ENCODE measurements at places on chromosomes 12 and 14.
A peak's percentile ranks its signal among the peaks of the same experiment; 100 is the strongest.

DNA sequence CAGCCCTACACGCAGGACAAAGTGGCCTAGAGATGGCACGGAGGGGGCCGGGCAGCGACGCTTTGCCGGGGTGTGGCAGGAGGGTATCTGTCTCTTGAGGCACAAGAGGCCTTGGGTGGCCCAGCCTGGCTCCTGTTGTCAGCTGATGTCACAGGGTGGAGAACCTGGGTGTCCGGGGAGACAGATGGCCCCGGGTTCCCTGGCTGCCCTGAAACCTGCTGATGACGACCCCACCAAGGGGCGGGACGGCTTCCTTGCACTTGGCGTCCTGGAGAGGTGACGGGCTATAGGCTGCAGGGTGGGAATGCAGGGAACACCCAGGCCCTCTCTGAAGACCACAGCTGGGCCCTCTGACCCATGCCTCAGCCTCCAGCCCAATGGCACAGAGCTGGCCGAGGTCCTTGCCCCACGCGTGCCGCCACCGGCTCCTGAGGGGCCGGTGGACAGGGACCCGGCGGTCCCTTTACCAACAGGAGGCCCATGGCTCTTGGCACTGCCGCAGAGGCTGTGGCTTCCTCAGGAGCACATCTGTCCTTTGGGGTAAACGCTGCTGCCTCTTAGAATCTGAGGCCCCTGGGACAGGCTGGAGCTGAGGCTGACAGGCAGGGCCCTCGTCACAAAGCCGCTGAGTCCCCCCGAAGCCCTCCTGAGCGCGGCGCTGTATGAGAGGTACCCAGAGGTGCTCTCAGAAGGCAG is 16.4 kb downstream of the TRMT61A start:
- no peak for DNase-seq

- no peak for DNase-seq
Observed at GRCh38 chr14:20719777-20720176, 25.9 kb upstream of the EDDM3A start.

- no peak for DNase-seq
Observed at GRCh38 chr12:123057513-123058265, 77.2 kb downstream of the ARL6IP4 start.

DNA sequence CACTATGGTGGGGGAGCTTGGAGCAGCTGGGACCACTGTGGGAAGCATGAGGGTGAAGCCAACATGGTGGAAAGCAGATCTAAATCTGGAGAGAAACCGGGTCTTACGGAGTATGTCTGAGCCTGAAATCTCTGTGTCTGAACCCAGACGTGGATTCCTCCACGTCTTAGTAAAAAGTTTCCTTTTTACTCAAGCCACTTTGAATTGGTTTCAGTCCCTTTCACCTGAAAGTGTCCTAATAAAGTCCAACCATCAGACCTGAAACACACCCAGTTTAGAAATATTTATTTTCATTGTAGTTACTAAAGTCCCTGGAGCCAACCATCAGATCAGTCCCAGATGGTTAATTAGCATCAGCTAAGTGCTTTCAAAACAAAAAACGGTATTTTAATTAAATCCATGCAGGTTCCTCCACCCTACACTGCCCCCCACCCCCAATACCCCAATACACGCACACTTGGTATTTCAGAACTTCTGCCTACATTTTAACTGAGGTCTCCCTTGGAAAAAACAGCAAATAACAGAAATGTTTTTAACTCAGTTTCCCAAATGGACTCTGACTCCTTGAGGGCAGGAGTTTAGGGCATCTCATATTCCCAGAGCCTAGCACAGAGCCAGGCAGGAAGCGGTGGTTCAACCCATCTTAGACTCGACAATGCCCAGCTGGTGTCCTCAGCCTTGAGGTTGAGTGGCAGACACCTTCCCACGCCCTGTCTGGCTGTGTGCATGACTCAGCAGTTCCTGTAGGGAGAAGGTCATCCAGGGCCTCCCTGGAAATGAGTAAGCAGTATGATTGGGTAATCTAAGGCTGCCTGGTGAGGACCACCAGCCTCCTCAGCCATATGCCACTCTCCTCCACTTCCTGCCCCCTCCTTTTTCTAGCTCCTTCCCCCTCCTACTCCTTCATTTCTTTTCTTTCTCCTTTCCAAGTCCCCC is 175.8 kb downstream of the TTC8 start:
- peak; percentile 92 for DNase-seq

- no peak for DNase-seq
Observed at GRCh38 chr12:26628234-26628633, 204.8 kb downstream of the ITPR2 start.

DNA sequence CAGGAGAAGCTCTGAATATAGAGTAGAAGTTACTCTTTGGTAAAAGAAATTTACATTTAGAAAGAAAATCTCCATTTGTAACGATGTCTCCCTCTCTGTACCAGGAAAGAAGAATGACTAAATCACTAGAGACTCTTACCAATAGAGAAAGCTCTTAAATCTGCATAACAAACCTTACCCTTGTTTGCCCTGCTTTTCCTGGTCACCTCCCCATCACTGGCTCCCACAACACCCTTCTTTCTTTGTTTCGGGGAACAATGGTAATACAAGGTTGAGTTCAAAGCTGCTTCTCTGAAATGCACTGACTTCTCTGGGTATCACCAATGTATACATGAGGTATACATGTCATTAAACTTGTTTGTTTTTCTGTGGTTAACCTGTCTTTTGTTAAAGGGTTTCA is 351.1 kb upstream of the FLRT2 start:
- DNase-seq, result no peak

DNA sequence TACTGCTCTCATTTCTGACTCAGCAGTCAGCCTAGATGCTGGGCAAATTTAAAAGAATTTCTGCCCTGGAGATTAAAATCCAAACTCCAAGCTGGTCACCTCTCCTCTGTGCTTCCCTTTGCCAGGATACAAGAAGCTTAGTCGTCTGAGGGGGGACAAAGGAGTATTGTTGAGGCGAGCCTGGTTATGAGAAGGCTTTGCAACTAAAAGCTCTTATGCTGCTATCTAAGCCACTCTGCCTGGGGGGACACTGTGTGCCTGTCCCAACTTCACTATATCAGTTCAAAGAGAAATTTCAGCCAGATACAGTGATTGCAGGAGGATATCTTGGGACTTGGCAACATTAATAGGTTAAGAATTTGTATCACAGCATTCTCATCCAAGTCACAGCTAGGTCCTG is 10.8 kb upstream of the PLEKHH1 start:
- no peak for DNase-seq

DNA sequence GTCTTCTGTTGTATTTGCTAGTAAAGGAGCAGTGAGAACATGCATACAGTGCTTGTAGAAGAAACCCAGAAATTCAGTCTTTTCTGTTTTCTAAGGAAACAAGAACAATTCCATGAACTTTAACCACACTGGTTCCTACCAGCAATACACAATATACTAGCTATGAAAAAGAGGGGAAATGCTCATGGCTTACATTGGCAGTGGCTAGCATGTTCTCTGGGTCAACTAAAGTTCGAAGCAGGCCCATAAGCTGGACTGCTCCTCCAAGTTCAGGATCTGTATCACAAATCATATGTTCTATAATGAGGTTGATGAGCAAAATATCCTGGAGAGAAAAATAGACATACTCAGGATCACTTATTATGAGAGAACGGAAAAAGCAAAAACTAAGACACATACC is 37.1 kb downstream of the PPP4R3A start:
- DNase-seq, result no peak

DNA sequence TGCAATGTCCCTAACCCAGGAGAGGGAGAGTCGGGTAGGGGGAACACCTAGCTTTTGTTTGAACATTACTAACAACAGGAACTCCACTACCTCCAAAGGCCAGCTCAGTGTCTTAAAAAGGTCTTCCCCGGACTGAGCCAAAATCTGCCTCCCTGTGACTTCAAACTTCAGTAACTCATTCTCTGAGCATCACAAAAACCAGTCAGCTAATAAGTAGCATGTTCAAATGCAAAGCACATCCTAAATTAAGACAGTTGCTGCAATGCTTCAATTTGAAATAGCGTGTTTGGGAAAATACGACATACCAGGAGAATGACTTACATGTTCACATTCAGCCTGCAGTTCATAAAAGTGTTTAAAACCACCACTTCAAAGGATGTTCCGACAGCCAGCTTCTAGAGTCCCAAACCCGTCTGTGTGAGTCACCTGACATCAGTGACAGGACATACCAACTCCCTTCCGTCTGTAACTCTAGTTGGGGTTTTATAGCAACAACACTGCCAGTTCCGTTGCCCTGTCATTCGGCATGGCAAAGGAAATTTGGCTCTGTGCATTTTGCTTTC is 13.0 kb downstream of the ZFP36L1 start:
- peak; percentile 77 for DNase-seq

- peak; percentile 71 for DNase-seq
Observed at GRCh38 chr12:7075939-7076338, 15.4 kb downstream of the C1S start.
